ACHN (cell line): ENCODE measurements at places on chromosomes 11 and 22.
A peak's percentile ranks its signal among the peaks of the same experiment; 100 is the strongest.

DNA sequence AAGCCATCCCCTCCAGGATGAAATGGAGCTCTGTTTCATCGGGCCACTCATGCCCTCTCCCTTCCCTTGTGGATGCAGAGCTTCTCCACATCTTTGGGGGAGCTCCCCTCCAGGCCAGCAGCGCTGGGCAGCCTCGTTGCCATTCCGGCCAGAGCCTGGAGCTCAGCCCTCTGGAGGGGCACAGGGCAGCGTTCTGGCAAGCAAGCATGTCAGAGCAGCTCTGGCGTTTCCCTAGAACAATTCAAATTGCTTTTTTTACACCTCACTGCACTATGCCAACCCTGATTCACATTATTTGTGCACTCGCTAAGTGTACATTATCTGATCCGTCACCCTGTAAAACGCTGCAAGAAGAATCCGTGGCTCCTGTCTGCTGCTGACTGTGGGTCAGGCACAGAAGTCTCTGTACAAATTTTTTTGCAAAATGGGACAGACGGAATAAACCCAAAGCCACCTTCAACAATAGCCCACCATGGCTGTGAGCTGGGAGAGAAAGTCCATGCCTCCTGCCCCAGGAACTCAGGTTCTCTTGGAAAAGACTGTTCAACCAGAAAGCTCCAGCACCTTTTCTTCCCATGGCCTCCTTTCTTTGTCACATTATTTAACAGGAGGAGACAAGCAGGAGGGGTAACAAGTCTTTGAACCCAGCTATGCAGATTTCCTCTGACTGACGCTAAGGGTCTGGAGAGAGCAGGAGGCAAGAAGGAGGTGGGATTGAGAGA lies 139.5 kb upstream of the CADM1 start:
- DNase-seq, result no peak

DNA sequence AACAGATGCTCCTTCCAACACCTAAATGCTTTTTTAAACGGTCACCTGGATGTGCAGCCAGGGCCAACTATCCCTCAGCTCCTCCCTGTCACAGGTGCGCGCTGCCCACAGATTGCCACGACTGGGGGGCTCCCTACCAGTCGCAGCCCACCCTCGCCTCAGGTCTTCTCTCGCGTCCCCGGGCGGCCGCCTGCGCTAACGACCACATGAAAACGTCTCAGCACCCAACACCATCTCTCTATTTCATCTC lies 469 bp downstream of the ZBED5 start:
- DNase-seq, result no peak

DNA sequence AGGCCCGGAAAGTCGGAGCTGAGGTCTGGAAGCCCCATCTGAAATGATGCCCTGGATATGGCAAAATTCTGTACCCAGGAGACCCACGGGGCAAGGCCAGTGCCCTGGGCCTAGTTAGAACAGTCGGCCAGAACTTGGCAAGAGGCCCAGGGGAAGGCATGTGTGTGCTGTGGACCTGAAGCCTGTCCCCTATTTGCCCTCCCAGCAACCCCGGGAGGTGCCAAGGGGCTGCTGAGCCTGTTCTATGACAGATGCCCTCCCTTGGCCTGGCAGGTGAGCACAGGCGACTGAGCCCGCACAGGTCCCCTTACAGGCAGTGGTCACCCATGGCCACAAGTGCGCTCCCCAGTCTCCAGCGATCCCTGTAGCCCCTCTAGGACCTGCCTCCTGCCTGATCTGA lies 51.7 kb downstream of the NAT10 start:
- DNase-seq, result no peak

- no peak for DNase-seq
These were observed 791.2 kb downstream of the BRD1 start for GRCh38 chr22:49036513-49036912.

- DNase-seq, result peak; percentile 34
These were observed 537 bp downstream of the EP300 start for GRCh38 chr22:41092847-41093411.

DNA sequence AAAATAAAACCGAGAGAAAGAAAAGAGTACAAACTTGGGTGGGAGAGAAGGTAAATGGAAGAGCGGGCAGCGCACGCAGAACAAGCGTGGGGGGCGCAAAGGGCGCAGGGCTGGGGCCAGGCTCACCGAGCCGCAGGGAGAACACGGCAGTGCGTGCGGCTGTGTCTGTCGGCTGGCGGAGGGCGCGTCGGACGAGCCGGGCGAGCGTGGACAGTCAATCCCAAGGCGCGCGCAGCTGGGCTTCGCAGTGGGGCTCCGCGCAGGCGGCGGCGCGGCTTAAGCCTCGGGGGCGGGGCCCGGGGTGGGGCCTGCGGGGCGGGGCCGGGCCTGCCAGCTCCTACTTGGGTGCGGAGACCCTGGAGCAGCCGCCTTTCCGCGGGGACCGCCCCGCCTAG lies at the start of gene UCP2:
Gene UCP2, minus strand, starts transcription at position 249 of the 395 bp plus-strand sequence. CDS start 4,465 bp downstream, outside the sequence.
- DNase-seq, result peak; percentile 68

- no peak for DNase-seq
These were observed 78.6 kb downstream of the PARVA start for GRCh38 chr11:12455938-12456337.

- DNase-seq, result no peak
These were observed 297.2 kb upstream of the ANO5 start for GRCh38 chr11:21895686-21896085.

DNA sequence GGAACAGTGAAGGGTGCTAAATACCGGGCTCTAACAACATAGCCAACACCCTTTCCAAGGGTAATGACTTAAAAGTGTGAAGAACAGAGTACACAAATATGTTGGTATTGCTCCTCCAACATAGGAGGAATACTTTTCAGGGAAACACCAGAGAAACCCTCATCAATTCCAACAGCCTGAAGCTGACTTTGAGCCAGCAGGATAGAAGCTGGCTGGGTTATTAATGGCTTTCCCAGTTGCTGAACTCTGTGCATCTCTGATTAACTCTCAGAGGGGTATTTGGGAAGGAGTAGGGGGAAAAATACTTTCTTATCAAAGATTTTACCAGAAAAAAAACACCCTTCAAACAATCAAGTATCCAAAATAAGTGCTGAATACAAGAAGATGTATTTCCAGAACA lies 95.6 kb downstream of the AMBRA1 start:
- no peak for DNase-seq

GRCh38 chr11:10455637-10456487 lies 798 bp downstream of the AMPD3 start:
- peak; percentile 62 for DNase-seq
